ENCODE measurements at places on chromosomes 6 and 20.

DNA sequence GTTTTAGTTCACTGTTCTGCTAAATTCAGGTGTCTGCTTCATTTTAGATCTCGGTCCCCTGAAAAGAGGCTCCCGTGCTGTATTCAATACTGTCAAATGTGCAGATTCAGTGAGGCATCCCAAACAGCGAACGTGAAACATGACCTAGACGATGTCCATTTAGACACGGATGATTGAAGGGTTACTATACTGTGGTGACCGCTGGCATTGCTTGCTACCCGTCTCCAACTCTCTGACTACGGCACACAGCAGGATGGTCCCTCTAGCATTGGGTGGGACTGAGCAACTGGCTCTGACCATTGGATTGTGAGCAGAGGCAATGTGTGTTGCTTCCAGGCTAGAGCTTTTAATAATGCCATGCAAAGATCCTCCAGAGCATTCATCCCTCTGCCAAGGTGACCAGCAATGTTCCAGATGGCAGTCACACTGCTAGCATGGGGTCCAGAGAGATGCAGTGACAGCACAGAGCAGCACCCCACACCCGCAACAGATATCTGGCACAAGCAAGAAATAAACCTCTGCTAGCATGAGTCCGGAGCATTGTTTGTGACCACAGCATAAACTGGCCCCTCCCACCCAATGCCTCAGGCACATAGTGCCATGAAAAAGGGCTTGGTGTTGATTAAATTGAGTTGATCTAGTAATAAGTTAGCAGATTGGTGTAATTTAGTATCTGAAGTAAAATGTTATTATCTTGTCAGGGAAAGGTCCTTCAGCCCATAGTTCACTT is 9.0 kb downstream of the METTL24 start:
- DNase-seq = no peak

- DNase-seq = no peak
These were observed 92.5 kb upstream of the NXT1 start for GRCh38 chr20:23257848-23258746.

DNA sequence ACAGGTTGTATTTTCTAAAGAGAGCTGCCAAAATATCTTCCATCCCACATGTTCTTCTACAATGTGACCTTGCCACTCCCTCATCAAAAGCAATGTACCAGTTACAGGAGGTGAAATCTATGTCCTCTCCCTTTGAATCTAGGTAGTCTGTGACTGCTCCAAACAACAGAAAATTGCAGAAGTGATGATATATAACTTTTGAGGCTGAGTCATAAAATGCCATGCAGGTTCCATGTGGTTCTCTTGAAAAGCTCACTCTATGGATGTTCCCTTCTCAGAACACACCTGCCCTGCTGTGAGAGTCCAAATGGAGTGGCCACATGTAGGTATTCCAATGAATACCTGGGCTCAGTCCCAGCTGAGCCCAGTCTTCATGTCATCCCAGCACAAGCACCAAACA is 16.9 kb upstream of the PHIP start:
- no peak for DNase-seq

GRCh38 chr6:140581601-140582000 is 1207.2 kb upstream of the CITED2 start:
- no peak for DNase-seq

All from stimulated activated CD8-positive, alpha-beta memory T cell treated with anti-CD3 and anti-CD28 coated beads, Interleukin-4, amount 100 ng/mL, for 48 hours (primary cell).